Stimulated activated CD4-positive, alpha-beta T cell treated with anti-CD3 and anti-CD28 coated beads, Interleukin-1b, Interleukin-23, amount 100 ng/mL, for 1 hour (primary cell): ENCODE measurements at places on chromosomes 4 and X.

- DNase-seq, result no peak
Observed at GRCh38 chr4:53804719-53805118, 213.4 kb upstream of the LNX1 start.

DNA sequence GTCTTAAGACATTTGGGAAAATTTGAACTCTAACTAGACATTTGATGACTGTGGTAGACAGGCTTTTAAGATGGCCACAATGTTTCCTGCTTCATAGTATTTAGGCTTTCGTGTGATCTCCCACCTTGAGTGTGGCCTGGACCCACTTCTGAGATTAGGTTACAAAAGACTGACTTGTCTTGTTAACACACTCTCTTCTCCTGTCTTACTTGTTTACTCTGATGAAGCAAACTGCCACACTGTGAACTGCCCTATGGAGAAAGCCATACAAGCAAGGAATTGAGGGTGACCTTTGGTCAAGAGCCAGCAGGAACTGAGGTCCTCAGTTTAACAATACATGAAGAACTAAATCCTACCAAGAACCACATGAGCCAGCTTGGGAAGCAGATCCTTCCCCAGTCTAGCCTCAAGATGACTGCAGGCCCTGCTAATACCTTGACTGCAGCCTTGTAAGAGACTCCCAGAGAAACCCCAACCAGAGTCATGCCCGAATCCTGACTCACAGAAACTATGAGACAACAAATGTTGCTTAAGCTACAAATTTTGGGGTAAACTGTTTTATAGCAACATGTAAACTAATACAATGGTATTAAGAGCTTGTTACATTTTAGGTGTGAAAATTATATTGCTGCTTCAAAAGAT is 20.3 kb downstream of the UBA6 start:
- no peak for DNase-seq

DNA sequence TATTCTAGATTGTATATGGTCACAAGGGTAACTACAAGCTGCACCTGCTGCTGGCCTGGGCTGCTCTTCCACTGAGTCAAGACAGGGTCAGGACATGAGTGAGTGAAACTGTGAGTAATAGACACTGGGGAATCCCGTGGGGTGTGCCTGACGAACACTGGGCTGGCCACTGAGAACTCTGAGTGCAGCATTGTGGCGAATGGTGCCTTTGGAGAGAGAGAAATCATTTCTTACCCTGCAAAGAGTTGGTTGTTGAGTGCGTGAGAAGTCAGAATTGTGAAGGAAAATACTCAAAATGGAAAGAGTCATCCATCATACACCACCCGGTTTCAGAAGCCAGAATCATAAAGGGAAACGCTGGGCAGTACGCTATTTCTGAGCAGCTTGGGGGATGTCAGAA is 43.1 kb upstream of the LSM6 start:
- peak; percentile 3 for DNase-seq

DNA sequence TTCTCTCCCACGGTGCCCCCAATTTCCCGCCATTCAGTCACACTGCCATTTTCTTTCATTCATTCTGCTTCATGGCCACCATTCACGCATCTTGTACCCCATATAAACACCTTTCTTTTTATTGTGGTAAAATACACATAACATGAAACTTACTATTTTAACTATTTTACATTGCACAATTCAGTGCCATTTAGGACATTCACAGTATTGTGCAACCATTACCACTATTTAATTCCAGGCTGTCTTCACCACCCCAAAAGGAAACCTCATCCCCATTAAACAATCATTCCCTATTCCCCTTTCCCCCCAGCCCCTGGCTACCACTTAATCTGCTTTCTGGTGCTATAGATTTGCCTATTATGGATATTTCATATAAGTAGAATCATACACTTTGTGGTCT is 15.9 kb downstream of the SPACA5 start:
- no peak for DNase-seq

- DNase-seq, result no peak
Observed at GRCh38 chr4:165383591-165384073, 4.8 kb downstream of the CPE start.

- no peak for DNase-seq
Observed at GRCh38 chrX:10526451-10526850, 93.9 kb downstream of the MID1 start.

DNA sequence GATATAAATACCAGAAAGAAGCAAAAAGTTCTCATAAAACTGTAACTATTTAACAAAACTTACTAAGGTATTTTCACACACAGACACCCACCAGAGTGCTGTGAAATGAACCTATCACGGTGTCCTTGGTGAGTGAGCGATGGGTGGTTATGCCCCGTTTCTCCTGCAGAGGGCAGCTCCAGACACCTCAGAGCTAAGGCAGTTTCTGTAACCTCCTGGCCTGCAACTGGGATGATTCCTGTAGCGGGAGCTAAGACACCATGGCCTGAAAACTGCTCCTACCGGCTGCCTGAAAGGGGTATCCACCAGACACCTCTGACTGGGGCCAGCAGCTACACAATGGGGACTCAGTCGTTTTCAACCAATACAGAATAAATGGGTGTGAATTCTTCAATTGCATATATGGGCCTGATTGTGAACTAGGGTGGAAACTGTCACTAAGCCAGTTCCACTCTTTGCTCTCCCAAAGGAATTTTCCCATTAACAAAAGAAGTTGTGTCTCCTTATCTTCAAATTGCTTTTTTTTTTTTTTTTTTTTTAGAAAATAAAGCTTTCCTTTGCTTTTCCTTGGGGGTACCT is 2375.8 kb upstream of the TENM3 start:
- DNase-seq, result no peak

DNA sequence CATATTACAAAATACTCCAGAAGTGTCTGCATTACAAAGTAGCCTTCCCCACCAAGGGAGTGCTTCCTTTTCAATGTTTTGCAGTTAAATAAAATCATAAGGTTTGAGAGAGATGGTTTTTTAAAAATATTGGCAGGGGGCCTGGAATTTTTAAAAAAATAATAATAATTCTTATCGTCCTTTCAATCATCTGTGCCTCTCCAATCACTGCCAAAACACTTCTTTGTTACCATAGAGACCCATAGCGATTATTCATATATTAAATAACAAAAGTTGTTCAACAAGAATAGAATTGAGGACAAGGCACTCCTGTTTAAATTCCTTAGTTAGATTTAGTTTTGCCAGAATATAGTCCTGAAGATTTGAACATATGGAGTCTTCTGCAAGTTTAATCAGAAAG is 203.1 kb downstream of the FAT4 start:
- no peak for DNase-seq

DNA sequence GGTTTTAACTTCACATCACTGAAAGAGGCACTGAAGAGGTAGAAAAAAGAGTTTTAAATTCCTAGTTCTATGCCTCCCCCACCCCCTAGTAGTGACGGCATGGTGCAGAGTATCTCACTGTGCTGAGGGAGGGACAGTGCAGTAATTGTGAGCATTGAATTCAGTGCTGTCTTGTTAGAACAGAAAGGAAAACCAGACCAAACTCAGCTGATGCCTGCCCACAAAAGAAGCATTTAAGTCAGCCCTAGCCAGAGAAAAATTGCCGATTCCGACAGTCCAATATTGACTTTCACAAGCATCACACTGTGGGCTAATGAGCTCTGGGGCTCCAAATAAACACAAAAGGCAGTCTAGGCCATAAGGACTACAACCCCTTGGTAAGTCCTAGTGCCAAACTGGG is 417.7 kb downstream of the AR start:
- no peak for DNase-seq

- no peak for DNase-seq
Observed at GRCh38 chr4:47876784-47877546, 37.4 kb downstream of the NFXL1 start.

GRCh38 chr4:76459291-76459723 is 24.3 kb downstream of the SHROOM3 start:
- DNase-seq, result no peak

DNA sequence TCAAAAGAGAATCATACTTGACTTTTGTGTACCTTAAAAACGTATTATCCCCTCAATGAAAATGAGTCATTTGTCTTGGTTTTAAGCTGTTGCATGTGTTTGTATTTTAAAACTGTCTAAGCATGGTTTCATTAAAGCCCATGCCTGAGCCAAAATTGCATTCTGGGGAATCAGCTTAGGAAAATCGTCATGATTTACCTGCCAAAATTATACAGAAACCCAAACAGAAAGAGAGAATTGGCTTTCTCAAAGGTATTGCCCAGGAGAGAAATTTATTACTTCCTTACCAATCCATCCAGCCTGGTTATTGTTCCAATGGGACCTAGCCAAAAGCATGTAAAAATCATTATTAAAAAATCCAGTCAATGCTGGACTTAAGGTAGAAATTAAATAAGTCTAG is 37.6 kb downstream of the GPR174 start:
- DNase-seq, result no peak

- no peak for DNase-seq
Observed at GRCh38 chr4:107854356-107855022, 29.8 kb downstream of the SGMS2 start.

DNA sequence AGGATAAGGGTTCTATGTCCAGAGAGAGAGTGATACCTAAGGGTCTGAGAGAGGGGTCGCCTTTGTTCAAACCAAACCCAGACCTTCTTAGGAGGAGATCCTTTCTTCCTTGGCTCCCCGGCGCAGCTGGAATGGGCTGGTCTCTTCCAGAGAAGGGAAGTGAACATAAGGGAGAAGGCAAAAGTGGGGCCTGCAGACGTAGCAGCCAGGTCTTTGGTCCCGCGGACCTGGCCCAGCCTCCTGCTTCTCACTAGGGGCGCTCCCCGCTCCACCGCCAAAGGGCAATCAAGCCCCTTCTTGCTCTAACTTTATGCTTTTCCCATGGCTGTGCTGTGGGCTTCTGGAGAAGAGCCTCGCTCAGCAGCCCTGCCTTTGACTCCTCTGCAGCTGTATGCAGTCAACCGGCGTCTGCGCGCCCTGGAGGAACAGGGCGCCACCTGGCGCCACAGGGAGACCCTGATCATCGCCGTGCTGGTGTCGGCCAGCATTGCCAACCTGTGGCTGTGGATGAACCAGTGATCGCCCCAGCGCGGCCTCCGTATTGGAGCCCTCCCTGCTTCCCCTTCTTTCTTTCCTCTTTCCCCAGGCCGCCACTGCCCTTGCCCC is 6.5 kb downstream of the FATE1 start:
- no peak for DNase-seq

GRCh38 chr4:180081072-180081471 is 2162.1 kb upstream of the TENM3 start:
- no peak for DNase-seq

GRCh38 chr4:113447769-113448168 is 313.8 kb downstream of the CAMK2D start:
- no peak for DNase-seq

DNA sequence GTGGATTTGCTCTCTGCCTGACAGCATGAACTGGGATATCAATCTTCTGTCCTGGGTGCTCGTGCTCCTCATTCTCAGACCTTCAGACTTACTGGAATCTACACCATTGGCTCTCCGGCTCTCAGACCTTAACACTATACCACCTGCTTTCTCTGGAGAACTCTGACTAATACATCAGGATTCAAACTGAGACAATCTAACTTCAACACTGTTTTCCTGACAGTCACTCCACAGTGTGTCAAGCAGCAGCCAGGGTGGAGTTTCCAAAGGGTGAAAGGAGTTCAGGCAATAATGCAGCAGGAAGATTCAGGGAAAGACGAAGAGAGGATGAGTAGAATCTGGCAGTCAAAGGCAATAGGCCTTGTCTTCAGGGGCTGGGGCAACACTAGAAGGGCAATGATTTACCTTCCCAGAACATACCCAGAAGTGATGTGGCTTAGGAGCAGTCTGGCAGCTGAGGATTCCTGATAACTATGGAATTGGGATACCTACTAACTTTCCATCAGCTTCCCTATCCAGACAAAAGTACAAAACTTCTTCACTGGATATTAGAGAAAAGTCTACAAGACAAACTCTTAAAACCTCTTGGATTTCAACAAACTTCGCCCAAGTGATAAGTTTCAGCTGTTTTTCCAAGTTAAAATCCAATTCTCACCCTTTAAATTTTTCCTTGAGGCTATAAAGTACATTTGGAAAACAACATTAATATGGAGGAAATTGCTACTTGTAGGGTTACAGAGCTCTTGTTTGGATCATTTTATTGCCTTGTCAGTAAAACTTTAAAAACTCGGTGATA is 58.4 kb upstream of the SLIT2 start:
- no peak for DNase-seq

GRCh38 chr4:108317377-108317776 is 148.6 kb upstream of the LEF1 start:
- no peak for DNase-seq

DNA sequence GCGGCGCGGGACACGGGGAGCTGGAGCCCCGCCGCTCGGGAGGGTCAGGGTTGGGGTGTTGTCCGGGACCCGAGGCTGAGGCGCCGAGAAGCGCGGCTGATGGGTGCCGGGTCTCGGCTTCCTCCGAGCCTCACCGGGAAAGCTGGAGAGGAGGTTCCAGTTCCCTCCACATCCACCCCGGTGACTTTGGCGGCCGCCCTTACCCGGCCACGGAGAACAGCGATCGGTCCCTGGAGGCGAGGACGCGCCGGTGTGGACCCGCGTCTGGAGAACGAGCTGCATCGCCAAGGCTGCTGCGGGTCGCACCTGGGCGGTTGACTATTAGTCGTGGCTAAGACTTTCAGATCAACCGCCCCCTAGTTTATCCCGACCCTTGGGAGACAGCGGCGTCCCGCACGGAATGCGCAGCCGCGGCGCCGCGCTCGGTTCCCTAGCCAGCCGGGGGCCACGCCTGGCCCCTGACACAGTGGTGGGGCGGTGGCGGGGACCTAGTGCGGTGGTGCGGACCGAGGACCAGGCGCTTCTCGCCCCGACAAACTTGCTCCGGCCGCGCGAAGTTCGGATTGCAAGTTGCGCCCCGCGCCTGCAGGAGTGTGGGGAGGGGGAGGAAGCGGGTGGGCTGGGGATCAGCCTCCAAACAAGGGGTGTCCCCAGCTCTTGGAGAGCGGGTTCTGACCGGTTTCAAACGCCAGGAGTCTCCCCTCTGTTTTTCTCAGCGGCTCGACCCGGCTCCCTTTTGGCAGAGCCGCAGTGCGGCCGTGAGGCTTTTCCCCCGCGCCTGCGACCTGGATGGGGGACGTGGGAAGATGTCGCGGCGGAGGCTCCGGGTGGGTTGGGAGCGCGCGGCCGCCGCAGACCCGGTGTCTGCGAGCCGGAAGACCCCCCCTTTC is 568 bp downstream of the FHDC1 start:
- no peak for DNase-seq

DNA sequence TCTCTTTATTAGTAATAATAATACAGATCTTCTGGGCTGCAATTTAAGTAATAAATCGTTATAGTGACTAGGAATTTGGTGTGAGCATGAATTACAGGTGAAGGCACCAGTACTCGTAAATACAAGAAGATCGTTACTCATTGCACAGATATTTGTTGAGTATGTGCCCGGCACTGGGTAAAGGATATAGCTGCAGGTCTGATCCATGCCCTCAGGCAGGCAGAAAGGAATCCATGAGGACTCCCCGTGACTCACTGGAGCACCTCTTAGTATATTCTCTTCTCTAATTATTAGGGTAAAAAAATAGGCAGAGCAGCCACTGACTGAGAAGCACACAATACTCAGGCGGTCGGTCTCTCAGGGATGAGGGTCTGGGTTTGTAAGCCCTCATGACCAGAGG is 868.3 kb downstream of the RAB28 start:
- no peak for DNase-seq

GRCh38 chr4:69995526-69996016 is at the start of gene STATH:
Gene STATH, plus strand, starts transcription at chr4:69995966. Its CDS starts 2,472 bp downstream, at chr4:69998438.
- no peak for DNase-seq
